ENCODE measurements at places on chromosomes 3 and 15. TPM values are rescaled to one million over a fixed set of nuclear protein-coding genes. Genes with fewer than 3 reads are reported as not detected.

The CSPG4 gene
- 7.8 TPM for total RNA-seq

The PAQR5 gene
- 27.7 TPM for total RNA-seq

The DNAJC13 gene
- total RNA-seq, result 62.0 TPM

The STIMATE gene
- 11.1 TPM for total RNA-seq

The SPINK8 gene
- not detected for total RNA-seq

The SIDT1 gene
- 61.2 TPM for total RNA-seq

The ARRDC4 gene
- total RNA-seq, result 164 TPM

The CATSPER2 gene
- 10.8 TPM for total RNA-seq

The GOLGA6L10 gene
- 3.1 TPM for total RNA-seq

The GPR15 gene
- total RNA-seq, result 11.5 TPM

The ALG1L2 gene
- total RNA-seq, result 2.5 TPM

The ARNT2 gene
- 3.2 TPM for total RNA-seq

The LRTM1 gene
- not detected for total RNA-seq

The MBD4 gene
- 26.6 TPM for total RNA-seq

The KLF15 gene
- total RNA-seq, result 1.3 TPM

The GABRA5 gene
- total RNA-seq, result not detected

The ADAMTS9 gene
- 20.1 TPM for total RNA-seq

The ATP10A gene
- total RNA-seq, result 4.5 TPM

The GOLGA6L7 gene
- total RNA-seq, result not detected

The BOC gene
- 4.9 TPM for total RNA-seq

The GOLIM4 gene
- 102 TPM for total RNA-seq

The MORC1 gene
- not detected for total RNA-seq

The LRRC49 gene
- total RNA-seq, result 5.7 TPM

The PLSCR2 gene
- 0.82 TPM for total RNA-seq

The SERINC4 gene
- 0.16 TPM for total RNA-seq

The CACNA2D3 gene
- total RNA-seq, result 0.34 TPM

The CCR8 gene
- 0.36 TPM for total RNA-seq

The VPS18 gene
- total RNA-seq, result 21.1 TPM

The CKMT1B gene
- total RNA-seq, result 105 TPM

The ARGFX gene
- not detected for total RNA-seq

The STRA6 gene
- total RNA-seq, result 0.35 TPM
